Natural killer cell (primary cell): ENCODE measurements at places on chromosomes 1 and 21. TPM values are rescaled to one million over a fixed set of nuclear protein-coding genes. Genes with fewer than 3 reads are reported as not detected.

- no peak for DNase-seq
These were observed 55.7 kb downstream of the PCSK9 start for GRCh38 chr1:55095095-55095494.

The DENND2C gene
- total RNA-seq: 6.7 TPM

- no peak for DNase-seq
These were observed 51.3 kb downstream of the GPR161 start for GRCh38 chr1:168085401-168085872.

The NCF2 gene
- 21.7 TPM for total RNA-seq

The LGR6 gene
- 60.9 TPM for total RNA-seq

DNA sequence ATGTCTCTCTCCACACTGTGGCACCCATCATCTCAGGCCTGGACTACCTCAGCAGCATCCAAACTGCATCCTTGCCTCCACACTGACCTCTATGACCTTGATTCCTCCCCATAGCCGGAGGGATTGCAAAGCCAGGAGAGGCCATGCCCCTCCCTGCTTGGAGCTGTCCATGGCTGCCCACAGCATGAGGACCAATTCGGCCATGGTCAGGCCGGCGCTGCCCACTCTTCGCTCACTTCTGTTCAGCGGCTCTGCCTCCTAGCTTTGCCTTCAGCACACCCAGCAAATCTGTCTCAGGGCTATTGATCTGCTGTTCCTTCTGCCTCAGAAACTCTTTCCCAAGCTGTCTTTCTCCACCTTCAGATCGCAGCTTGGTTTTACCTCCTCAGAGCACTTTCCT is 94.5 kb downstream of the TNR start:
- DNase-seq: no peak

- no peak for DNase-seq
These were observed 73.3 kb downstream of the LEPR start for GRCh38 chr1:65493802-65494201.

The C2CD4D gene
- total RNA-seq: 0.20 TPM
